Fibroblast of skin of right quadriceps (primary cell): ENCODE measurements at places on chromosomes 7 and 10.

- DNase-seq: no peak
These were observed 18.0 kb upstream of the SFR1 start for GRCh38 chr10:104103956-104104355.

DNA sequence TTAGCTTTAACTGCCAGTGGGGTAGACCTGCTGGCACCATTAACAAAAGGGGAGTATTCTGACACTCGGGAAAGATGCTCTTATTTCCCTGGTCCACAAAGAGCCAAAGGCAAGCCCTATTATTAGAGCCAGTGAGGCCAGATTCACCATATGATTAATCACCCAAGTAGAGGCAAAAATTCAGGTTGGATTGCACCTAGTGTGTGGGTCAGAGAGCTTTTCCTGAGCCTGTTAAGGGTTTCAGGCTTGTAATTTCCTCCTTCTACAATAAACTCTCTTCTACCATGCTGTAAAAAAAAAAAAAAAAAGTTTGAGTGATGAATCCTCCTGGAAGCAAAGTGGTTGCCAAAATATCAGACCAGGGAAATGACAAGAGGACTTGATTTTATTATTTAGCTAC lies 163.5 kb downstream of the MBL2 start:
- no peak for DNase-seq

- DNase-seq: no peak
These were observed 23.0 kb downstream of the DENND11 start for GRCh38 chr7:141679014-141679413.

GRCh38 chr10:114714281-114714741 lies 56.2 kb upstream of the ABLIM1 start:
- DNase-seq: peak; percentile 96

- peak; percentile 97 for DNase-seq
These were observed 66.7 kb downstream of the EMX2 start for GRCh38 chr10:117609095-117609795.

DNA sequence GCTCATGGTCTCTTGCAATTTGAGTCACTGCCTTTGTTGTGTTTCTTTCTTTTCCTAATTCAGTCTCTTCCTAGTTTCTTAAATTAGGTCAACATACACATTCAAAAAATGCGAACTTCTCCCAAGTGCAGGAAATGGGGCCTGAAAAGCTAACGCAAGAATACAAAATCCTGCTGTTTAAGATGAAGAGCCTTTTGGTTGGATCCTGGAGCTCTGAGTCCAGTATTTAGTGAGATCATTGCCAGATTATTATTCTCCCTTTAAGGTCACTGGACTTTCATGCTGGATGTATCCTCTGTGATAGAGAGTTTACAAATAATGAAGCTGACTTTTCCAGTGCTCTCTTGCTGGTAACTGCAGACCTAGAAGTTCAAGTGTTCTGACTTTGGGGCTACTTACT lies 401.9 kb upstream of the MKI67 start:
- no peak for DNase-seq

- DNase-seq: no peak
These were observed 10.8 kb upstream of the ETV1 start for GRCh38 chr7:14000247-14000646.

DNA sequence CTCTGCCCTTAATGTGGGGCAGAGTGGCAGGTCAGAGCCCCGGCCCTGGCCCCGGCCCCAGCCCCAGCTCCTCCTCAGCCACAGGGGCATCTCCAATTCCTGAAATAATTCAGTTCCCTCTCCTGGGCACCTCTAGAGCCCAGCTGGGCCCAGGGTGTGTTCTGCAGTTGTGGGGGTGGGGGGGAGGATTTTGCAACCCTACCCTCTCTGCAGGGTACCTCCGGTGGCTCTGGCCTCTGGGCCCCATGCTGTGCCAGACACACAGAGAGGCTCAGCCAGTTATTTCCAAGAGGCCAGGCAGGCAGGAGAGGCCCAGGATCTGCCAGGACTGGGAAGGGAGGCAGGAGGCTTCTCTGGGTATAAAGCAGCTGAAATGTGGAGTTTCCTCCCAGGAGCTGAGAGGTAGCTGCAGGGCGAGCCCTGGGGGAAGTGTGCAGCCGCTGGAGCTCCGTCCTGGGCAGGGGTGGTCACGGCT lies 47.9 kb downstream of the PWWP2B start:
- DNase-seq: peak; percentile 38

GRCh38 chr7:139762886-139763285 lies 14.9 kb downstream of the HIPK2 start:
- DNase-seq: peak; percentile 63

DNA sequence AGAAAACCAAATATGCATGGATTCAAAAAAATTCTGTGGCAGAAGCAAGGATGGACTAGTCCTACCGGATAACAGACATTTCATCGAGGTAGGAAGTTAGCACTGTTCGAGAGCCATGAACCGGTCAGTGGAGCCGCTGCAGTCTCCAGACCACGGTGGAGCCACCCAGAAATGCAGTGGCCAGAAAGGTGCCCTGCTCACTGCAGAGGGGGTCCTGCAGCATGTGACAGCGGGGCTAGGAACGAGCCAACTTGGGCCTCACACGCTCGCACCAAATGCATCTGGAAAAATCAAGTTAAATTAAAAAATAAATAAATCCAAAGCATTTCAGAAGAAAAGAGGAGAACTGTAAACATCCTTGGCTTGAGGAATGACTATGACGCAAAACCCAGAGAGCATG lies 13.1 kb upstream of the CFAP46 start:
- no peak for DNase-seq

- DNase-seq: no peak
These were observed 14.5 kb downstream of the AKR1B1 start for GRCh38 chr7:134444198-134444960.

GRCh38 chr10:16777473-16778370 lies 39.5 kb downstream of the RSU1 start:
- DNase-seq: peak; percentile 41

DNA sequence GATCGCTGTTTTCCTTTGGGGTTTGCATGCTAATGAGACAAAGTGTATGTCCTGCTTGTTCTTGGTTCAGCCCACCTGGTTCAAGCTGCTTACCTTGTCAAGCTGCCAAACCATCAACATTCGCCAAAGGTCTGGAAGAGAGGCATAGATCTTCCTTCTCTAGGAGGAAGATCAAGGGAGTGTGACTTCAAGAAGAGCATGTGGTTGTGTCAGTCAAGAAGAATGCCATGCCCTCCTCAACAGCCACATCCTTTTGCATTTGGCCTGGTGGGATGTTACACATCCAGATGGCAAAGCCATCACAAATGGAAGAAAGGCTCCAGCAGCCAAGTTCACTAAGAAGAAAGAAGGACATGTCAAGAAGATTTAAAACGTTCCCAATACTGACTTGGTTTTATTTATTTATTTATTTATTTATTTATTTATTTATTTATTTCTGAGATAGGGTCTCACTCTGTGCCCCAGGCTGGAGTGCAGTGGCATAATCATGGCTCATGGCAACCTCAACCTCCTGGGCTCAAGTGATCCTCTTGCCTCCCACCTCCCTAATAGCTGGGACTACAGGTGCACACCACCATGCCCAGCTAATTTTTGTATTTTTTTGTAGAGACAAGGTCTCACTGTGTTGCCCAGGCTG lies 5.1 kb upstream of the PIP4K2A start:
- no peak for DNase-seq
